Upper lobe of left lung (tissue), 6 donors: ENCODE measurements at places on chromosomes 1 and 21. TPM values are rescaled to one million over a fixed set of nuclear protein-coding genes. Genes with fewer than 3 reads are reported as not detected.

- H3K27ac ChIP-seq, result no peak overlapping the region
- peaks cover 13% of the 10 kb centered on the region for H3K36me3 ChIP-seq
- no peak overlapping the region for H3K4me3 ChIP-seq
Observed at GRCh38 chr1:6037338-6037762, 8.3 kb upstream of the KCNAB2 start.

GRCh38 chr1:242811092-242811840 is 286.8 kb upstream of the PLD5 start:
- H3K36me3 ChIP-seq, result no peaks in the 10 kb centered on the region
- DNase-seq, result no peak
- H3K27me3 ChIP-seq, result no peaks in the 10 kb centered on the region
- H3K4me1 ChIP-seq, result no peaks in the 10 kb centered on the region
- no peak overlapping the region for H3K27ac ChIP-seq

DNA sequence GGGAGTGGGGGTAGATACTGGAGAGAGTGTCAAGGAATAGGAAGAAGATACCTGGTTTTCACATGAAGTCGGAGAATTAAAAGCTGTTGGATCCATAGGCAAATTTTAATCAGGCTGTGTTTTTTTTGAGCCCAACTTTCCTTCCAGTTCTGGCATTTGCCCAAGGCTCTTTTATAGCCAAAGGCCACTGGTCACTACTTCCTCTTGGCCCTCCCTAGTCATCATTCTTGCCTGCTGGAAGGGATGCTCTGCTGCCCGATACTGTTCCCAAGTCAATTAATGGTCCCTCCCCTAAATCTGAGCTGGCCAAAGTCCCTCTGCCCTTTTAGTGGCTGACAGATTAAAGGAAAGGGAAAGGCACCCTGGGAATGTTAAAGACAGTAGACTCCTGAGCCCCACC is 102.8 kb upstream of the ZNF648 start:
- H3K27me3 ChIP-seq, result no peaks in the 10 kb centered on the region
- peaks cover 13% of the 10 kb centered on the region for H3K4me1 ChIP-seq
- H3K27ac ChIP-seq, result peak overlapping the region; percentile 20
- no peaks in the 10 kb centered on the region for H3K36me3 ChIP-seq
- no peak overlapping the region for H3K4me3 ChIP-seq
- no peak for DNase-seq

DNA sequence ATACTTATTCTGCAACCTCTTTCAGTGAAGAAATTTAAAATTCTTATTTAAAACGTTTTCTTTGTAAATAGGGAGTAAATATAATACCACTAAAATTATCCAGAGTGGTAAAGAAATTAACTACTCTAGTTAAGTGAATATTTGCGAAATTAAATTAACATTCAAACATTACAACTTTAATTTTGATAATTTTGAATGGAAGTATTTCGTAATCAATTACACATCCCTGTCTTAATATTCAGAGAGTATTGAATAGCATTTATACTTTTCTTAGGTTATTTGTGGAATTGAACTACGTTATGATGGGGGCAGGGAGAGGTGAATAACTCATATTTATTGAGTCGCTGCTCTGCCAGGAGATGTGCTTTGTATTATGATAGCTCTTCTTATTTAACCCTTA is 96.3 kb upstream of the KIF26B start:
- no peaks in the 10 kb centered on the region for H3K27me3 ChIP-seq
- H3K4me1 ChIP-seq, result no peaks in the 10 kb centered on the region
- no peaks in the 10 kb centered on the region for H3K36me3 ChIP-seq

DNA sequence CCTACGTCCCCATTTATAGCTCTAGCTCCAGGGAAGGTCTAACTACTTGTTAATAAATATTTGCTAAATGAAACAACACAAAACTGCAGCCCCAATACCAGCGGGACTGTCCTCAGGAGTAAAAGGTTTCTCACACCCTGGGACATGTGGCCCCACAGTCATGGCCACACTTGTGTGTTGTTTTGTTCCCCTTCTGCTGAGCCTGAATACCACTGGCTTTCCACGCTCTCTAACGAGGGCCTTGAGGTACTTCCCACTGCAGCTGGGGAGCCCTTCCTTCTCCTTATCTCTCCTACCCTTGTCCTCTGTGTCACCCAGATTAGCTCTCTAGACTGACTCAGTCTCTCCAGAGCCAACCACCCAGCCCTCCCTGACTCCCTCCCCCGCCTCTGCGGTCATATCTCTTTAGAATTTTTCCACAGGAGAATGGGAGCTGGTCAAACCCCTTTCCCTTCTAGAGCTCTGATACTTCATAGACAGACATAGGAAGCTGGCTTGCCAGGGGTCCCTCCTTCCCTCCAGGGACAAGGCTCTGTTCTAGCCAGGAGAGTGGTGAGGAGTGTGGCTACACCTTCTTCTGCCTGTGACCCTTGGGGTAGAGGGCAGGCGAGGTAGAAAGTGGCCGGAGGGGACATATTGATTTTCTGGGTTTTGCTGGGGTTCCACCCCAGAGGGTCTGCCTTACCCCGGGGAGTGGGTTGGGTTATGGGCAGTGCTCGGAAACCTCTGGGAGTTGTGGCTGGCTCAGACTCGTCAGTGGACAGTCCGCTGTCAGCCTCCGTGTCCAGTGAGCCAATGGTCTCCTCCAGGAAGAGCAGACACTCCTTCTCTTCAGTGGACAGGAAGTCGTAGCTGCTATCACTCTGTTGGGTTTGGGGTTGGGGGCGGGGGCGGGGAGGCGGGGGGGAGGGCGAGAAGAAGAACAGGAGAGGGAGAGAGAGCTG is 8.1 kb downstream of the C1orf116 start:
- peaks cover 16% of the 10 kb centered on the region for H3K4me1 ChIP-seq
- H3K27ac ChIP-seq, result peak overlapping the region; percentile 82
- DNase-seq, result no peak
- no peak overlapping the region for H3K4me3 ChIP-seq
- H3K27me3 ChIP-seq, result no peaks in the 10 kb centered on the region

- H3K4me3 ChIP-seq, result no peak overlapping the region
- H3K27me3 ChIP-seq, result no peaks in the 10 kb centered on the region
- no peak overlapping the region for H3K27ac ChIP-seq
- peaks cover 5% of the 10 kb centered on the region for H3K4me1 ChIP-seq
Observed at GRCh38 chr1:47756006-47756405, 241.2 kb downstream of the TRABD2B start.

GRCh38 chr1:64051796-64052195 is 151.6 kb upstream of the UBE2U start:
- no peak for DNase-seq
- no peak overlapping the region for H3K27ac ChIP-seq
- no peaks in the 10 kb centered on the region for H3K4me1 ChIP-seq
- no peaks in the 10 kb centered on the region for H3K36me3 ChIP-seq

GRCh38 chr1:116261227-116261626 is 111.8 kb upstream of the ATP1A1 start:
- H3K27me3 ChIP-seq, result no peaks in the 10 kb centered on the region
- no peaks in the 10 kb centered on the region for H3K36me3 ChIP-seq
- H3K4me1 ChIP-seq, result no peaks in the 10 kb centered on the region
- no peak overlapping the region for H3K4me3 ChIP-seq
- no peak for DNase-seq
- no peak overlapping the region for H3K27ac ChIP-seq

DNA sequence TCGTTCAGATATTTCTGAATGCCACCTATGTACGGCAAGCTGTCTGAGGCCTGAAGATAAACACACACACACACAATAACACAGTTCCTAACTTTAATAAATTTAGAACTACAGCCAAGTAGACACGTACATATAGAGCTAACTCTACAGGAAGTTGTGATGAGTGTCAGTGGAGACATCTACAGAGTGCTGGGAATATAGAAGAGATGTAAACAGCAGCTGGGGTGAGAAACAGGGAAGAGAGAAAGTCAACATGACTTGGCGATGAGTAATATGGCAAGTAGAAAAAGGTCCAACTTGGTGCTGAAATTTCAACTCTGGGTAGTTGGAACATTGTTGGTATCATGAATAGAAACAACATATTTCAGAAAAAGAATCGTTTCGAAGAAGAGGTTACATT is 206.5 kb downstream of the ZP4 start:
- no peak for DNase-seq
- H3K4me1 ChIP-seq, result no peaks in the 10 kb centered on the region
- H3K27ac ChIP-seq, result no peak overlapping the region
- H3K27me3 ChIP-seq, result no peaks in the 10 kb centered on the region
- H3K36me3 ChIP-seq, result no peaks in the 10 kb centered on the region
- H3K4me3 ChIP-seq, result no peak overlapping the region

GRCh38 chr1:184838504-184838951 is 83.9 kb upstream of the EDEM3 start:
- H3K4me1 ChIP-seq, result peaks cover 6% of the 10 kb centered on the region
- H3K27ac ChIP-seq, result peak overlapping the region; percentile 10
- no peaks in the 10 kb centered on the region for H3K36me3 ChIP-seq
- no peak for DNase-seq
- no peak overlapping the region for H3K4me3 ChIP-seq

DNA sequence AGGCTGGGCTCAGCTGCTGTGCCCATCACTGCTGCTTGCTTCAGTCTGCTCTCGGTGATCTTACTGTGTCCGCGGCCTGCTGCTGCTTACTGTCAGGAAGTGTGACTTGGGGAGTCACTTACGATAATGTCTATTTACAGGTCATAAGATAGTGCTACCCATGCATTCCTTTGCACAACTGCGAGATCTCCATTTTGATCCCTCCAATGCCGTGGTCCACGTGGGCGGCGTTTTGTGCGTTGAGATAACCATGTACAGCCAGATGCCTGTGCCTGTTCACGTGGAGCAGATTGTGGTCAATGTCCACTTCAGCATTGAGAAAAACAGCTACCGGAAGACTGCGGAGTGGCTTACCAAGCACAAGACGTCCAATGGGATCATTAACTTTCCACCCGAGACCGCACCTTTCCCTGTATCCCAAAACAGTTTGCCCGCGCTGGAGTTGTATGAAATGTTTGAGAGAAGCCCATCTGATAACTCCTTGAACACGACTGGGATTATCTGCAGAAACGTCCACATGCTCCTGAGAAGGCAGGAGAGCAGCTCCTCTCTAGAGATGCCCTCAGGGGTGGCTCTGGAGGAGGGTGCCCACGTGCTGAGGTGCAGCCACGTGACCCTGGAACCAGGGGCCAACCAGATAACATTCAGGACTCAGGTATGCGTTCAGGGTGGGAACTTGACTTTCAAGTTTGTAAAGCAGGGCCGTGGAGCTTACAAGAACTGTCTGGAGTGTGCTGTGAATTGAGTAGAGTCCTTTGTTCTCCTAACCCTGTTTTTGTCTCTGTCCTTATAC is 24.4 kb upstream of the PWP2 start:
- no peak for DNase-seq
- no peak overlapping the region for H3K4me3 ChIP-seq
- H3K36me3 ChIP-seq, result peaks cover 93% of the 10 kb centered on the region
- peaks cover 52% of the 10 kb centered on the region for H3K4me1 ChIP-seq
- H3K27ac ChIP-seq, result peak overlapping the region; percentile 80
- H3K27me3 ChIP-seq, result no peaks in the 10 kb centered on the region

Gene RNU1-4
- 2,720 TPM for total RNA-seq
